ENCODE measurements at places on chromosomes 13 and 19.
A peak's percentile ranks its signal among the peaks of the same experiment; 100 is the strongest.

DNA sequence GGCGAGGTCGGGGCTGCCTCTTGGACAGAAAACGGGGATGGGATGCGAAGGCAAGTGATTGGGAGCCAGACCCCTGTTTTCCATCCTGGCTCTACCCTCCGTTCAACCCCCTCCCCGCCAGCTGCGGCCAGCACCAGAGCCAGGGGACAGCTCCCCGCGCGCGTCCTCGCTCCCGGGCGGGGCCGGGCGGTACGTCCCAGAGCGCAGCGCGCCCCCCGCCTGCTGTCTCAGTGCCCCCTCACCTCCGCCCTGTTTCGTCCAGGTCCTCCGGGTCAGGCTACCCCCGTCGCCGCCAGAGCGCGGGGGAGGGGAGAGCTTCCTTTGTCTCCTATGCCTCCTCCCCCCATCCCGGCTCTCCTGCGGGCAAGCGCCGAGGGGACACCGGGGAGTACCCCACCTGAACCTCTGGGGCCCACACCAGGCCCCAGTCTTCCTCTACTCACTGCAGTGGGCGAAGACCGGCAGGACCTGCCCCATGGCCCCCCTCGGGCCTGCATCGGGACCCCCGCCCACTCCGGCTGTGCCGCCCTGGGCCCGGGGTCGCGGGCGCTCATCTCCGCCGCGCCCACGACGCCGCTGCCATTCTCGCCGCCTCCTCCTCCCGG, 396 bp downstream of the RTN2 start:
- DNase-seq, result peak; percentile 30

GRCh38 chr13:62046512-62046911, 630.9 kb upstream of the PCDH20 start:
- DNase-seq, result no peak

- no peak for DNase-seq
These were observed 255.1 kb upstream of the SOX21 start for GRCh38 chr13:94967183-94968039.

DNA sequence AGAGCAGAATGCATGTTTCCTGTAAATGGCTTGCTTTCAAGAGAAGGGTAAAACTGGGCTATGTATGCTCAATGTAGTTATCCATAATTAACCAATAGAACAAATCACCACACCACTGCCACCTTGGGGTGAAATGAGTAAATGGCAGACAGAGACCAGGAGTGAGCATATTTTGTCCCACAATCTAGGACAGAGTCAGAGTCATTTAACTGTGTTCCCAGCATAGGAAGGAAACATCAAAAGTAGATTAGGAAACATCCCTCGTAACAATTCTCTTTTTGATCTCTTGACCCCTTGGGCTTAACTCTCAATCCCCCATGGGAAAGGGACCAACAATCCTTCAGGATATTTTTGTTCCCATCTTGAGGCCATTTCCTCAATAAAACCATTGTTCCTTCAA, 224.8 kb downstream of the NHLRC3 start:
- no peak for DNase-seq

DNA sequence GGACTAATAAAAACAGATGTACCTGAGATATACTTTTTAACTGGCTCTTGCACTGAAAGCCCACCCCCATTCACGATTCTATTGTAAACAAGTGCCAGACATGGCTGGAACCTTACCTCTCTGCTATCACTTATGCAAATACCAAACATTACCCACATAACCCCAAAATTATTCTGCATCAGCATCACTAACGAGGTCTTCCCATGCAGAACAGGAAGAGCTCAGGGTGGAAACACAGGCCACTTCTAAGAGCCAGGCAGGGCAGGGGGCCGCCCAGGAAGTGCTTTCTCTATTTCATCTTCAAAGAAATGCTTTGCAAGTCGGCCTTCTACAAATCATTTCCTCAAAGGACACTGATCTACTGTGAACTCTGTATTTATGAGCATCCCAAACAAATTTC, 7.3 kb downstream of the IRS2 start:
- no peak for DNase-seq

GRCh38 chr19:42250183-42250665, 4.7 kb downstream of the ERF start:
- no peak for DNase-seq

- DNase-seq, result no peak
These were observed 1.5 kb downstream of the NDFIP2 start for GRCh38 chr13:79482281-79482970.

- DNase-seq, result no peak
These were observed 303.5 kb downstream of the DLEU7 start for GRCh38 chr13:50539791-50540530.

- no peak for DNase-seq
These were observed 44.1 kb upstream of the ZNF780A start for GRCh38 chr19:40134866-40135265.

GRCh38 chr13:52842441-52842840, 6.0 kb downstream of the PCDH8 start:
- DNase-seq, result no peak

DNA sequence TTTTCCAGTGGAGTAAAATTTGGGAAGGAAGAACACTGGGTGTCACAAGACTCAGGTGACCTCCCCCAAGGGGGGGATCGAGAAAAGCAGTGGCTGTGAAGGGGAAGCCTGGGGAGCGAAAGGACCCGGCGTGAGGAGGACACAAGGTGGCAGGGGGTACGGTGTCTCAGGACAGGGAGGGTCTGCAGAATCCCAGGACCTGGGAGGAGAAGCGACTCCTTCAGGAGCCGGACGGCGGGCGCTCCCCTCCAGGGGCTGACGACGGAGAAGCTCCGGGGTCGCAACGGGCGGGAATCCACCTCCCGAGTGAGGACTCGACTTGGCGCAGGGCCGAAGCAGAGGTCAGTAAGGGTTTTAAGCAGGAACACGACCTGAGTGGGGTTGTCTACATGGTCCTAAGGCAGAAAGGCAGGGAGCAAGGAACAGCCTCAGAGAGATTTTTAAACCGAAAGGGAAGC, 529 bp downstream of the ZNF836 start:
- no peak for DNase-seq

GRCh38 chr19:32178401-32178800, 167.0 kb upstream of the ZNF507 start:
- no peak for DNase-seq

- no peak for DNase-seq
These were observed 112.0 kb upstream of the CLDN10 start for GRCh38 chr13:95440441-95441088.

- no peak for DNase-seq
These were observed 494.9 kb downstream of the GPC6 start for GRCh38 chr13:93721483-93721882.

DNA sequence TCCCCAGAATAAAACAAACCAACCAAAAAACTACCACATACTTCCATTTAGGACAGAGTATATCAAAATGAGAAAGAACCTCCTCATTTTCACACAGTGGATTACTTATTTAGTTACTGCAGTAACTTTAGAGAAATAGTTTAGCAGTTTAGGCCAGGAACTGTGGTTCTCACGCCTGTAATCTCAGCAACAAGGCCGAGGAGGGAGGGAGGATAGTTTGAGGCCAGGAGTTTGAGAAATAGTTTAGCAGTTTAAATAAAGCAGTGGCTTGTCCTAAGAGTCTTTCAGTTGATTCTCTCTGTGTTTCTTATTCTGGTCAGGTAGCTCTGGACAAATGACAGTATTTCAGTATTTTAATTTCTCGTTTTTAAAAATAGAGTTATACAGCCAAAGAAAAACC, 9.4 kb downstream of the HMGB1 start:
- no peak for DNase-seq

DNA sequence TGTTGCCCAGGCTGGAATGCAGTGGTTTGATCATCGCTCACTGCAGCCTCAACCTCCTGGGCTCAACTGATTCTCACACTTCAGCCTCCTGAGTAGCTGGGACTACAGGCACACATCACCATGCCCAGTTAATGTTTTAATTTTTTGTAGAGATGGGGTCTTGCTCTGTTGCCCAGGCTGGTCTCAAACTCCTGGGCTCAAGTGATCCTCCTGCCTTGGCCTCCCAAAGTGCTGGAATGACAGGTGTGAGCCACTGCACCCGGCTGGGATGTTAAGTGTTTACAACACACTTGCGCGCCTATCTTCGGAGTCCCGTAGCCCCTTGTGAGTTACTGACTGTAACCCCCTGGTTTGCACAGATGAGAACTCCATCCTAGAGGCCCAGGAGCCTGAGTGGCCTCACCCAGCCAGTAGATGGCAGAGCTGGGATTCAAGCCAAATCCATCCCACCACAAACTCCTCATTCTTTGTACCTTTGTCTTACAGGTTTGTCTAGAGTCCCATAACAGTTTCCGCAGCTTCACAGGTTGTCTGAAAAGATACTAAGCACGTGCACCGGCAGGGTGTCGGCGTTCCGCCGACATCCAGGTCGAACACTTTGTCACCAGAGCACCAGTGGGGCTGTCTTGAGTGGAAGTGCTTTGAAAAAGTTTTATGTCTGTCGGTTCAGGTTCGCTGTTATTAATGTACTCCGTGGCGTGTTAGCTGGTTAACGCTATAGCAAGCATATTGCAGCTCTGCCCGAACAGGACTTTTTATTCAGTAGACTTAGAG, 14.7 kb downstream of the MAG start:
- DNase-seq, result no peak
